Suprapubic skin (tissue), 4 donors: ENCODE measurements at places on chromosomes 6 and 20. TPM values are rescaled to one million over a fixed set of nuclear protein-coding genes. Genes with fewer than 3 reads are reported as not detected.

DNA sequence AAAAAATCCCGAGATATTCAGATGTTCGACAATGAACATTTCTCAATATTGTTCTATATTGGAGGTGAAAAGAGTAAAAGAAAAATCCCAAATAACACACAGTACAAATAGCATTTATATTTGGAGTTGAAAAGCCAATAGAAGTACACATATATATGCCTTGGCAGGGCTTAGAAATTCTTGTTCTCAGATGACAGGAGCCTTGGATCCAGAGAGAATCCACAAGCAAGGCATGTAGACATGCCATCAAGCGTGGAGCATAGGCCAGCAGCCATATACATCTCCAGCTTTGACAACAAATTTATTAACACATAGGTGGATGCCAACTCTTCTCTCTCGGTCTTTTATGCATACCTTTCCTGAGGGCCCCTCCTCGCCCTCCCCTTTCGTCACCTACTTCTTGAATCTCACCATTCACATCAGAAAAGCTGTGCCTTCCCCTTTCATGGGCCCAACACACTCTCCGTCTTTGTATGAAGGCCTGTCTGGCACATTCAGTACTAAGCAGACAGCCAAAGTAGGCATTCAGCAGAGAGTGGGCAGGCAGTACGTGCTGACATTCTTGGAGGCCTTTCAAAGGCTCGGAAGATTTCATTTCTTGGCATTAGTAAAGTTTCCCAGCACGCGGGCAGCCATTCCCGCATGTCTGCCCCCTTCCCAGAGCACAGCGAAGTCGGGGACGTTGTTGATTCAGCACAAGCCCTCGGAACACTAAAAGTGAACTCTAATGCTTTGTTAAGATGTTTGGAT is 18.2 kb downstream of the NEDD9 start:
- H3K4me3 ChIP-seq = no peak overlapping the region
- peaks cover 4% of the 10 kb centered on the region for H3K36me3 ChIP-seq
- H3K4me1 ChIP-seq = peaks cover 92% of the 10 kb centered on the region
- no peaks in the 10 kb centered on the region for H3K27me3 ChIP-seq
- DNase-seq = no peak
- H3K27ac ChIP-seq = peak overlapping the region; percentile 57

- no peak overlapping the region for H3K27ac ChIP-seq
- no peak for DNase-seq
- H3K4me1 ChIP-seq = no peaks in the 10 kb centered on the region
- H3K4me3 ChIP-seq = no peak overlapping the region
- no peaks in the 10 kb centered on the region for H3K36me3 ChIP-seq
Observed at GRCh38 chr6:45784250-45784649, 231.4 kb downstream of the CLIC5 start.

GRCh38 chr6:30939473-30939872 is 1.3 kb upstream of the MUCL3 start:
- DNase-seq = no peak
- H3K4me3 ChIP-seq = no peak overlapping the region
- H3K27me3 ChIP-seq = no peaks in the 10 kb centered on the region

GRCh38 chr6:134449781-134450180 is 131.9 kb upstream of the SGK1 start:
- no peaks in the 10 kb centered on the region for H3K36me3 ChIP-seq
- H3K4me3 ChIP-seq = no peak overlapping the region
- H3K27ac ChIP-seq = no peak overlapping the region
- H3K27me3 ChIP-seq = no peaks in the 10 kb centered on the region

DNA sequence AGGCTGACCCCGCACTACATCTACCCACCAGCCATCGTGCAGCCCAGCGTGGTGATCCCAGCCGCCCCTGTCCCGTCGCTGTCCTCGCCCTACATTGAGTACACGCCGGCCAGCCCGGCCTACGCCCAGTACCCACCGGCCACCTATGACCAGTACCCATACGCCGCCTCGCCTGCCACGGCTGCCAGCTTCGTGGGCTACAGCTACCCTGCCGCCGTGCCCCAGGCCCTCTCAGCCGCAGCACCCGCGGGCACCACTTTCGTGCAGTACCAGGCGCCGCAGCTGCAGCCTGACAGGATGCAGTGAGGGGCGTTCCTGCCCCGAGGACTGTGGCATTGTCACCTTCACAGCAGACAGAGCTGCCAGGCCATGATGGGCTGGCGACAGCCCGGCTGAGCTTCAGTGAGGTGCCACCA is 16.4 kb downstream of the RBM38 start:
- no peaks in the 10 kb centered on the region for H3K4me1 ChIP-seq
- H3K36me3 ChIP-seq = peaks cover 59% of the 10 kb centered on the region
- no peaks in the 10 kb centered on the region for H3K27me3 ChIP-seq
- DNase-seq = no peak

DNA sequence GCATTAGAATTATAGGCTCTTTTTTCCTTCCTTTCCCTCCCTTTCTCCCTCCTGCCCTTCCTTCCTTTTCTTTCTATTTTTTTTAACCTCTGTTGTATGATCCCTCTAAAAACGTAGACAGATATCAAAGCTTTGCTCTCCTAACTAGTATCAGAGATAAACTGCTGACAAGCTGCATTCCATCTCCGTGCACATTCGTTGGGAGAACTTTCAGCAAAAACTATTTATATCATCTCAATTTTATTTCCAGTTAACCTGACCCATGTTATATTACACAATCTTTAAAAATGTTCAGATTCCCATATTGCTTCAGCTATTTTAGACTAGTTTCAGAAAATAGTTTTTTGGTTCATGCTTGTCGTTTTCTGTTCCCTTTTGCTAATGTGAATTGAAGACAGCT is 47.3 kb downstream of the RNF217 start:
- no peak for DNase-seq
- H3K4me1 ChIP-seq = peaks cover 8% of the 10 kb centered on the region
- H3K36me3 ChIP-seq = peaks cover 3% of the 10 kb centered on the region
- H3K4me3 ChIP-seq = no peak overlapping the region
- no peak overlapping the region for H3K27ac ChIP-seq

Gene HDAC2
- total RNA-seq = 73.9 TPM

DNA sequence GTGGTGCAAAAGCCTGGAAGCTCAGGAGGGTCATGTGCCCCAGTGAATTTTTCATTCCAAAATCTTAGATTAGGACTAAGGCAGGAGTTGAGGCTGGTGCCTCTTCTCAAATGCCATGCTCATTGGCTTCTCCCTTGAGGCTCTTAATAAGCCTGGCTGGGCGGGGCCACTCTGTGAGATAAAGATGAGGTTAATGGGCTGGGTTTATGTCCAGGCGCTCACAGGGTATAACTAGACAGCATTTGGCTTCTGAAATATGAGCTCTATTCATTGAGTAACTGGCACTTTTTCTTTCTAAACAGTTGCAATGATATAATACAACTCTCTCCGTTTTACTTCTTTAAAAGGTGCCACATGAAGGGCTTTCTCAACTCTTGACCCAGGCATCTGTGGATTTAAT is 156.3 kb downstream of the SCML4 start:
- DNase-seq = no peak
- H3K27me3 ChIP-seq = no peaks in the 10 kb centered on the region
- no peak overlapping the region for H3K27ac ChIP-seq
- peaks cover 6% of the 10 kb centered on the region for H3K4me1 ChIP-seq
- H3K4me3 ChIP-seq = no peak overlapping the region
- H3K36me3 ChIP-seq = no peaks in the 10 kb centered on the region

Gene TP53TG5
- not detected for total RNA-seq

DNA sequence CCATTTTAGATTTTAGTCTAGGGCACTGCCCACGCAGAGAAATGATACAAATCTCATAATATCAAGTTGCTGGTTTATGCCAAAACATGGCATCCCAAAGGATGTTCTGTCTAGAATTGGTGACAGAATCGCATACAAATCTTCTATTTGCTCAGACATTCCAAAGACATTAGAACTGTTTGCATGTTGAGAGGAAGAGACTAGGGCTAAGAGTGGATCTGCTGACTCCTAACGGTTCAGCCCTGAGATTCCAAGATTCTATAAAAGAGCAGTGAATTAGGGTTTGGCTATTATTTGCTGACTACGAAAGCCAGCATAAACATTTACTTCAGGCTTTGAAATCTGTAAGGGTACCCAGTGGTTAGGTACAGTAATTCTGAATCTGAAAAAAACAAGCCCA is 3.6 kb downstream of the EPB41L2 start:
- H3K27ac ChIP-seq = no peak overlapping the region
- H3K4me3 ChIP-seq = no peak overlapping the region
- DNase-seq = no peak
- H3K27me3 ChIP-seq = no peaks in the 10 kb centered on the region

DNA sequence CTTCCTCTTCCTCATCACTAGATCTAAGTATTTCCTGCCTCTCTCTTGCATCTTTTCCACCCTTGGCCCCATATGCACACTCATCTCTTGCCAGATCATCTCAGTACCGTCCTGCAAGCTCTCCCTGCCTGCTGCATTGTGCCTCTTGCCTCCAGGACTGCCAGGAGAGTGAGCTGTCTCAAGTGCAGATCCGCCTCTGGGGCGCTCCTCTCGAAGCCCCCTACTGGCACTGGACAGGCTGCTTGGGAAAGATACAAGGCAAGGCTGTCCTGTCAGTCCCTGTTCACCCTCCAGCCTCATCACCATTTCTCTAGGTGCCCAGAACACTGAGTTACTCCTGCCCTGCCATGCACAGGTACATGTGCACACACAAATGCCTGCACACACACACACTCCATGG is 10.2 kb downstream of the SYNDIG1 start:
- no peaks in the 10 kb centered on the region for H3K4me1 ChIP-seq
- no peak overlapping the region for H3K4me3 ChIP-seq
- peaks cover 6% of the 10 kb centered on the region for H3K27me3 ChIP-seq
- DNase-seq = no peak
- H3K36me3 ChIP-seq = no peaks in the 10 kb centered on the region

- no peaks in the 10 kb centered on the region for H3K27me3 ChIP-seq
- no peaks in the 10 kb centered on the region for H3K36me3 ChIP-seq
- H3K4me3 ChIP-seq = no peak overlapping the region
- H3K27ac ChIP-seq = no peak overlapping the region
Observed at GRCh38 chr6:116412270-116412669, 41.5 kb downstream of the DSE start.

DNA sequence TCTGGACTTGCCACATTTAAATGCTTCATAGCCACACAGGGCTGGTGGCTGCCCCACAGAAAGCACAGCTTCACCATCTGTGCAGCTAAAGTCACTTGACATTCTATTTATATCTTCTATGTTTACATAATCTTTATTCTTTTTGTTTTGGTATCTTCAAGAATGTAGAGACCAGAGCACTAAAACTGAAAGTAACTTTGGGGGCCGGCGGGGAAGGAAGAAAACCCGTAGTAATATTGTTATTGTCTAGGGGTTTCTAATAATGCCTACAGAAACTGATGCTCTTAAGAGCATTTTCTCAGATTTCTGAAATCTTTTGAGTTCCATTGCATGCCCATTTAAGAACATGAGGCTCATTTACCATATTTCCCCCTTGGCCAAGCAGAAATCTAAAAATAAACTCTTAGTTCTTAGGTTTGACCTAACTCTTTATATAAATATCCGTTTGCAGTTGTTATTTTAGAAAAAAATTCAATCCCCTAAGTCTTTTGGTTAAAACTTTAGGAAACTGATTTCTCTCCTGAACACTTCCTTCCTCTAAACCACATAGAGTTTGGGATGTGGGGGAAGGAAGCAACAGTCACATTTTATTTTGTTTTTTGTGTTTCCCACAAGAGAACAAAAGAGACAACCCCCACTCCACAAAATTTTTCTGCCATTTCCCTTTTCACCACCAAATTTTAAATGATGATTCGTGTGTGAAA is 207.6 kb downstream of the OGFRL1 start:
- H3K27me3 ChIP-seq = no peaks in the 10 kb centered on the region
- H3K27ac ChIP-seq = peak overlapping the region; percentile 17
- DNase-seq = no peak

GRCh38 chr6:13417431-13417830 is 70.0 kb downstream of the GFOD1 start:
- no peak overlapping the region for H3K4me3 ChIP-seq
- DNase-seq = no peak
- H3K36me3 ChIP-seq = no peaks in the 10 kb centered on the region
- peaks cover 28% of the 10 kb centered on the region for H3K4me1 ChIP-seq

Gene SLC35D3
- not detected for total RNA-seq

Gene OTOR
- not detected for total RNA-seq

GRCh38 chr6:68655028-68655427 is 19.9 kb downstream of the ADGRB3 start:
- DNase-seq = no peak
- H3K27me3 ChIP-seq = no peaks in the 10 kb centered on the region
- no peak overlapping the region for H3K27ac ChIP-seq
- H3K4me3 ChIP-seq = no peak overlapping the region

- no peak for DNase-seq
- no peak overlapping the region for H3K4me3 ChIP-seq
- H3K27me3 ChIP-seq = no peaks in the 10 kb centered on the region
- H3K27ac ChIP-seq = no peak overlapping the region
- no peaks in the 10 kb centered on the region for H3K36me3 ChIP-seq
Observed at GRCh38 chr20:4443016-4443415, 278.7 kb upstream of the PRND start.

DNA sequence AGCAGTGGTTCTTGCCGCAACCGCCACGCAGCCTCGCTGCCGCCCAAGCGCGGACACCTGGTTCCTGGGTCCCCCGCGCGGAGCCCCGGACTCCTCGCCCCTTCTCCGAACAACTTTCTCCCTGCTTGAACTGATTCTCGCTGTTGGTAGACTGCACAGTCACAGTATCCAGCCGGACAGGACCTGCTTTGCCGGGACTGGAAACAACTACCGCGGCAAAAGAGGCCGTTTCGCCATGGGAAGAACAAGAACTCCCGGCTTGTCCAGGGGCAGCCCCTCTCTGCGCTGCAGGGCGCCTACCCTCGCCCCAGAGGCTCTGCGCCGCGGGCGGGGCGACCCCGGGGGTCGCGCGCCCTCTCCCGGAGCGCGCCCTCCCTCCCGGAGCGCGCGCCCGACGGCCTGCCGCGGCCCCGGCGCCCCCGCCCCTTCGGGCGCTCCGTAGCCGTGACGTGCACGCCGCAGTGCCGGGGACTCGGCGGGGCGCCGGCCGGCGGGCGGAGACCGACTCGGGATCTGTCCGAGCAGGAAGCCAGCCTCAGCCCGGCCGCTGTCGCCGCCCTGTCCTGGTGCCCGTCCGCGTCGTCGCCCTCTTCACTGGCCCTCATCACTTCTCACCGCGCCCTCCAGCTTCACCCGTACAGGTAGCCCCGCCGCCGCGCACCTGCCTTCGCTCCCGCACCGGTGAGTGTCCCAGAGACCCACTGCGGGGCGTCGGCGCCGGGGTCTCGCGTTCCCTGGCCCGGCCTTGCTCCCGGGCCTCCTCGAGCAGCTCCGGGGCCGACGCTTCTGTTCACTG is at the start of gene MYO6:
Gene MYO6 (plus strand): TSS at position 497 of the 796 bp plus-strand sequence. CDS start 68,309 bp downstream, outside the sequence.
- H3K4me3 ChIP-seq = peak within 1 kb of the TSS; percentile 89
- no peaks in the 10 kb centered on the region for H3K36me3 ChIP-seq
- H3K27ac ChIP-seq = peak within 1 kb of the TSS; percentile 84
- DNase-seq = peak; percentile 84
- H3K27me3 ChIP-seq = no peaks in the 10 kb centered on the region

- DNase-seq = no peak
- no peak overlapping the region for H3K4me3 ChIP-seq
- no peak overlapping the region for H3K27ac ChIP-seq
- H3K4me1 ChIP-seq = no peaks in the 10 kb centered on the region
- H3K36me3 ChIP-seq = no peaks in the 10 kb centered on the region
Observed at GRCh38 chr6:150775415-150776203, 89.9 kb upstream of the MTHFD1L start.
